NCI-H1436 treated with DMSO at 0.1 percent for 48 hours (cell line): ENCODE measurements at places on chromosomes 16 and 17.

- no peak for DNase-seq
These were observed 13.1 kb upstream of the TCAP start for GRCh38 chr17:39651923-39652586.

DNA sequence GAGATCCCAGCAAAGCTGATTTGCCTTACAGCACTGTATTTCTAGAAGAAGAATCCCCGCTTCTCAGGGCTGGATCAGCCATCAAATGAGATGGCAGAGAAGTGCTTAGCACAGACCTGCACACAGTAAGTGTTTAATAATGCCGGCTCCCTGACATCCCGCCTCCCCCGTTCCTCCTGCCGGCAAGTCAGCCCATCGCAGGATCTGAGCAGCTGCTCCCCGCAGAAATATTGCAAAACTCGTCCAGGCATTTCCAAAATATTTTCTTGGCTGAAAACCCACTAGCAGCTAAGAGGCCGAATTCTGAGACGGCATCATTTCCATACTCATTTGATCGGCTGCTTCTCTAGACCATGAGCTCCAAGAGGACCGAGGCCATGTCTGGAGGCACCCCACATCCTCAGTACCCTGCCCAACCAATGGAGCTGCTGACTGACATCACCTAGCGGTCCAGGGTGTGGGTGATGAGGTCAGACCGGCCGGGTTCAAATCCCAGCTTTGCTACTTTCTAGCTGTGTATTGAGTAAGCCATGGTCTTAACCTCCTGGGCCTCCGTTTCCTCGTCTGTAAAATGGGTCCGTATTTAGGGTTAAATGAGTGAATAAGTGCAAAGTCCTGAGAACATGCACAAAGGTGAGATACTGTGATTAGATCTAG lies 251.5 kb downstream of the KATNIP start:
- DNase-seq = no peak

- no peak for DNase-seq
These were observed 11.3 kb downstream of the NUBP1 start for GRCh38 chr16:10754941-10755340.

DNA sequence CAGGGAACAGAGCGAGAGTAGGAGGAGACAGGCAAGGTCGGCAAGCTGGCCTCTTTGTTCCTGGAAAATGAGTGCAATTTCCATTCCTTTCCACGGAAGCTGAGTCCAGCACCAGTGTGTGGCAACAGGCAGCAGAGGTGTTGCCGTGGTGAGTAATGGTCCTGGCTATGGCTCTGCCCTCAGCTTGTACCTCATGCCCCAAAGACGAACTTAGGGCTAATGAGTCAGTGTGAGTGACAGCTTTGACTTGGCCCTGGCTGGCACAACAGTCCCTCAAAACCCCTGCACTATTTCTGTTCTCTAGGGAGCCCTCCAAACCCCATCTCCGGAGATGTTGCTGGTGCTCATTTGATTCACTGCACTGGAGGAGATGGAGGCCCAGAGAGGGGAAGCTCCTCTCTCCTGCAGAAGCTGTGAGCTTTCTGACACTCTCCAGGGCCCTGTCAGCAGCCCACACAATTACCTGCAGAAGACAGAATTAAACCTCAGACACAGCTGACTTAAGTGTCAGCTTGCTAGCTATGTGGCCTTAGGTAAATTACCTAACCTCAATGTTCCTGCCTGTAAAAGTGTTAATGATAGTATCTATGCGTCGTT lies 129.9 kb downstream of the TMEM132E start:
- no peak for DNase-seq

DNA sequence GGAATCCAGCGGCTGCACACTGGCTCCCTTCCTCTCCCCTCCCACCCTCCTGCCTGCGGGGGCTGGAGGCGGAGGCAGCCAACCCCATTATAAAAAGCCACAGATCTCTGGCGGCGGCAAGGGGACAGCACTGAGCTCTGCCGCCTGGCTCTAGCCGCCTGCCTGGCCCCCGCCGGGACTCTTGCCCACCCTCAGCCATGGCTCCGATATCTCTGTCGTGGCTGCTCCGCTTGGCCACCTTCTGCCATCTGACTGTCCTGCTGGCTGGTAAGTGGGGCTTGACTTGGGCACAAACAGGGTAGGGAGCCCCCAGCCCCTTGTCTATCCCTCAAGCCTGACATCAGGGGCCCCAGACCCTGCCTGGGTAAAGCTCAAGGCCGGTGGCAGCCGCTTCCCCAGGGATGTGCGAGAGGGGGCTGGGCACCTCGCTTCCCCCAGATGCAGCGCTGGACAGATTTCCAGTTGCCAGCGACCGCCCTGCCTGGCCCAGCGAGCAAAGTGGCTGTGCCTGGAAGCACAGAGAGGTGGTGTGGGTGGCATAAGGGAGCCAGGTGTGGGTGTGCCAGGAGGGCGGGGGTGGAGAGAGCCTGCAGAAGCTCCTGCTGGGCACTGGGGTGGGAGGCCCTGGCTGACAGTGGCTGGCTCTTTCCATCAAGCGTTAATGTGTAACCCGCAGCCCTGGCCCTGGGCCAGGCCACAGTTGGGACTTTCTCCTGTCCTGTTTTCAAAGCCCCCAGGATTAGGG lies at the start of gene CX3CL1:
Gene CX3CL1 (plus strand): TSS at position 119 of the 745 bp plus-strand sequence. CDS start 79 bp downstream, at position 198.
- DNase-seq = no peak

GRCh38 chr16:73232555-73233328 lies 184.8 kb upstream of the ZFHX3 start:
- no peak for DNase-seq

DNA sequence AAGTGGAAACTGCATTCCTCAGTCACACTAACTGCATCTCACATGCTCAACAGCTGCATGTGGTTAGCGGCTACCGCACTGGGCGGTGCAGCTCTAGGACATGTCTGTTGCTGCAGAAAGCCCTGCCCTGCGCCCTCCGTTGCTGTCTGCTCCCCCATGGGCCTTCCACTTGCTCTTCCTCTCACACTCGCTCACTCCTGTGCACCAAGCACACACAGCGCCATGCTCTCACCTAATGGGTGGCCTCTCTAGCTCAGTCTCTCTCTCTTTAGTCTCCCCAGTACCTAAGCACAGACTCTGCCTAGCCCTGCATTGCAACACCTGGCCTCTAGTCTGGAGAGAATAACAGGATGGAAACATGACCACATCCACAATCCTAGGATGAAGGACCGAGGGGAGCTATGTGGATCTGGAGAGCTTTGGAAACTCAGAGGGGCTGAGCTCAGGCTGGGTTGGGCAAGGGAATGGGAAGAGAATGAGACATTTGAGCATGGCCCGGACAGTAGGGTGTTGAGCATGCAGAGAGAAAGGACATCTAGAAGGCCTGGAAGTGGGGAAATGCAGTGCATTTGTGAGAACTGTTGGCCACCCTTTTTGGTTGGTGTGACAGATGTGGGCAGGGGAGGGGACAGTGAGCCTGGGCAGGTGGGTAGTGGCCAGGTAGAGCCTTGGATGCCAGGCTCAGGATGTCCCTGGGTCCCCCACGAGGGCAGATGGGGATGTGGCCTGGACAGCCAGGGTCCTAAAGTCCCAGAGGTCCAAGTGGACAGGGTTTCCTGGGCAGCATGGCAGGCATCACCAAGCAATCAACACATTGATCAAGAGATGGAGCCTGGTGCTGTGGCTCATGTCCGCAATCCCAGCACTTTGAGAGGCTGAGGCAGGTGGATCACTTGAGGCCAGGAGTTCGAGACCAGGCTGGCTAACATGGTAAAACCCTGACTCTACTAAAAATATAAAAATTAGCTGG lies 16.1 kb downstream of the SGCA start:
- DNase-seq = no peak

- DNase-seq = no peak
These were observed 12.8 kb downstream of the G6PC3 start for GRCh38 chr17:44083250-44083849.

- no peak for DNase-seq
These were observed 30.6 kb upstream of the KRT17 start for GRCh38 chr17:41654678-41655607.

- DNase-seq = no peak
These were observed 338.7 kb upstream of the TNRC6C start for GRCh38 chr17:77619851-77620250.

- no peak for DNase-seq
These were observed 11.7 kb downstream of the CACNG1 start for GRCh38 chr17:67055811-67056745.

- DNase-seq = no peak
These were observed 54.6 kb downstream of the RBFOX3 start for GRCh38 chr17:79556271-79556670.

- DNase-seq = no peak
These were observed 122.6 kb downstream of the SHISA6 start for GRCh38 chr17:11363565-11364117.
